ENCODE measurements at places on chromosomes 4 and X.

DNA sequence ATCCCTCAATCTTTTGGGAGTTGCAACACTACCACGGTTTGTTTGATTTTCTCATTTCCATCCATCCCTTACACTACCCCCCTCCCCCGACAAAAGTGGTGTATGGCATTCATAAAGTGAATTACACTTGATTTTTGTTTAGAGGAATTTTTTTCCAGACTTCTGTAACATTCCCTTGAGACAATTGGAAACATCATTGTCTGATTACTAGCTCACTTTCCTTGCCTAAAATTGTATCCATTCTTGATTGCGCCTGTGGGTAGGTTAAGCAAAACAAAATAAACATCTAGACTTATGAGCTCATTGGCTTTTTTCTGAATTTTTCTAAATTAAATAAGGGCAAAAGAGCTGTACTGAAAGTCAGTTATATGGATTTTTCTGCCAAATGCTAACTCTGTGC lies 3.5 kb downstream of the GPC3 start:
- DNase-seq = no peak

- DNase-seq = no peak
These were observed 61.9 kb upstream of the TAB3 start for GRCh38 chrX:30951003-30951402.

GRCh38 chrX:66200855-66201795 lies 37.1 kb downstream of the HEPH start:
- no peak for DNase-seq

- DNase-seq = no peak
These were observed 14.6 kb downstream of the SH3RF1 start for GRCh38 chr4:169256101-169256612.

DNA sequence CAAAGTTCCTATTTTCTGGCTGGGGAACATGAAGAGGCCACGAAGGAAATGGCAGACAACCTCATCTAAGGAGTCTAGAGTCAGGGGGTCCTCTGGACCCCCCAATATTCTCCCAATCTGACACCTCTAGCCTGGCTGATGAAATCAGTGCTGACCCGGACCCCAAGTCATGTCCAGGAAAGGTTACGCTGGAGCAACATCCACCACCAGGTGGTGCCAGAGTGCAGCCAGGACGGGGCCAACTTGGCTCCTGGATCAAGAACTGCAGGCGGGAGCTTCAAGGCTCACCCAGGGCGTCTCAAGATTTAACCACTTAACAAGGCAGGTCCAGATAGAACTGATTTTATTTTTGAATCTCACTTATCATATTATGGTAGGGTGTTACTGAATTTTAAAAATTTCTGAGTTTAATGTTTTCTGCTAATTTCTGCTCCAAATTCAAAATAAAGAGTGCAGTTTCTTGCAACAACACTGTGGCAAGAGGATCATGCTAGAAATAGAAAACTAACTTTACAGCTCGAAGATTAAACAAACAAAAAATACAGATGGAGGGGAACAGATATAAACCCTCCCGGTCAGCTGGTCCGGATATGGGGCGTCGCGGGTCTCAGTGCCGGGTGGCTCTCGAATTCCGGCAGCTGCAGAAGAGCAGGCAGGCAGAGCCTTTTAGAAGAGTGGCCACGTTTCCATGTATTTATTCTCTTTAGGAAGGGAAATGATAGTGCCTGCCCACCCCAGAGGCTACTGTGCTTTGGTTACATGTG lies 135.5 kb downstream of the AFAP1 start:
- peak; percentile 77 for DNase-seq

DNA sequence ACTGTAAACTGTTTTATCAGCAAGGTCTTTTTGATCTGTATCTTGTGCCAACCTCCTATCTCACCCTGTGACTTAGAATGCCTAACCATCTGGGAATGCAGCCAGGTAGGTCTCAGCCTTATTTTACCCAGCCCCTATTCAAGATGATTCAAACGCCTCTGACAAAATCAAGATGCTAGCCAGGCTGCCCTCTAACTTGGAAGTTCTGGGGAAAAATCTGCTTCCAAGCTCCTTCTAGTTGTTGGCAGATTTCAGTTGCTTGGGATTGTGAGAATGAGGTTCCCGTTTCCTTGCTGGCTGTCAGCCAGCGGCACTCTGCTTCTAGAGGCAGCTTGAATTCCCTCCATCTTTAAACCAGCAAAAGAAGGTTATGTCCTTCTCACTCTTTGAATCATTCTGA lies 34.7 kb downstream of the LUZP4 start:
- DNase-seq = no peak

DNA sequence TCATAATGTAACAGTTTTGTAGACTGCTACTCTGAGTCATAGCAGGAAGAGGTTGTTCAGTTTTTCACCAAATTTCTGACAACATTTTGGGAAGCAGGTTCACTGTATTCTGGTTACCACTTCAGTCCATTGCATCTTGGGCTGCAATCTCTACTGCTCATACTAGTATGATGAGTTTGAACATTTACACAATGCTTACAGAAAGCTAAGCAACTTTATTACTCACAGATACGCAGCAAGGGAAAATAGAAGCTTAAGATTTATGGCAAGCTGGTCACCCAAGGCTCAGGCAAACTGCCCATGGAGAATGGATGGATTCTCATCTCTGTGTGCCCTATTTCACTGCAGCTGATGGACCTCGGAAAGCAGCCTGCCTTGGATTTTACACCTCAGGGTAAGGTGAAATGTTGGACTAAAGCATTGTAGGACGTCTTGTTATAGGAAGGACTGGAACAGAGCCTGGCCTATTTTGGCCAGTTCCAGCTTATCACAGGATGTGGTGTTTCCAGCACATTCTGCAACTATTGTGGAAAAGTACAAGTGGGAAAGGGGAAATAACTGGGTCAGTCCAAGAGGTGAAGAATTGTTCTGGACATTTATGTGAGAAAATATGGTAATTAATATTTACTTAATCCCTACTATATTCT lies 887.1 kb upstream of the AGA start:
- no peak for DNase-seq

DNA sequence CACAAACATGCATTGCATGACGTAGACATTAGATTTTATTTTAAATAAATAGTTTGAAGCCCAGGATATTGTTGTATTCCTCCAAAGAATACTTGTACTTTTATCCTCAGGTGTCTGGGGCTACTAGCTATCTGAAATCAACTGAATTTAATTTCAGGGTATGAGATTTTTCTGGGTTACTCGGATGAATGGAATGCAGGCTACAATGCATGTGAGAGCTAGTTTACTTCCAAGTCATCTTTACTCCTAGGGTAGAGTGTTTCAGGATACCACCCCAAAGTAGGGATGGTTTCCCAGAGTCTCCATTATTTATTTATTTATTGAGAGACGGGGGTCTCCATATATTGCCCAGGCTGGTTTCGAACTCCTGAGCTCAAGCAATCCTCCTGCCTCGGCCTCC lies 66.4 kb downstream of the HPRT1 start:
- no peak for DNase-seq

DNA sequence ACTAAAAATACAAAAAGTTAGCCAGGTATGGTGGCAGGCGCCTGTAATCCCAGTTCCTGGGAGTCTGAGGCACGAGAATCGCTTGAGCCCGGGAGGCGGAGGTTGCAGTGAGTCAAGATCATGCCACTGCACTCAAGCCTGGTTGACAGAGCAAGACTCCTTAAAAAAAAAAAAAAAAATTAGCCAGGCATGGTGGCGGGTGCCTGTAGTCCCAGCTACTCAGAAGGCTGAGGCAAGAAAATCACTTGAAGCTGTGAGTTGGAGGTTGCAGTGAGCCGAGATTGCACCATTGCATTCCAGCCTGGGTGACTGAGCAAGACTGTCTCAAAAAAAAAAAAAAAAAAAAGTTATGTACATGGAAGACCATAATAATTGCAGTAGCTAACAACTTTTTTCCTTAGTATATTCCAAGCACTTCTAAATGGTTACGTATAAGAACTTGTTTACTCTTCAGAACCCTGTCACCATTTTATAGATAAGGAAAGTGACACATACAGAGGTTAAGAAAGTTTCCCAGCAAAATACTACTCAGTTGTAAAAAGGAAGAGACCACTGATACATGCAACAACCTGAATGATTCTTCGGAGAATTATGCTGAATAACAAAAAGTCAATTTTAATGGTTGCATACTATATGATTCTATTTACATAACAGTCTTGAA lies 24.5 kb downstream of the RUFY3 start:
- no peak for DNase-seq

GRCh38 chrX:44032479-44032878 lies 59.3 kb upstream of the NDP start:
- no peak for DNase-seq

- no peak for DNase-seq
These were observed 21.8 kb downstream of the NOP14 start for GRCh38 chr4:2941138-2942036.

DNA sequence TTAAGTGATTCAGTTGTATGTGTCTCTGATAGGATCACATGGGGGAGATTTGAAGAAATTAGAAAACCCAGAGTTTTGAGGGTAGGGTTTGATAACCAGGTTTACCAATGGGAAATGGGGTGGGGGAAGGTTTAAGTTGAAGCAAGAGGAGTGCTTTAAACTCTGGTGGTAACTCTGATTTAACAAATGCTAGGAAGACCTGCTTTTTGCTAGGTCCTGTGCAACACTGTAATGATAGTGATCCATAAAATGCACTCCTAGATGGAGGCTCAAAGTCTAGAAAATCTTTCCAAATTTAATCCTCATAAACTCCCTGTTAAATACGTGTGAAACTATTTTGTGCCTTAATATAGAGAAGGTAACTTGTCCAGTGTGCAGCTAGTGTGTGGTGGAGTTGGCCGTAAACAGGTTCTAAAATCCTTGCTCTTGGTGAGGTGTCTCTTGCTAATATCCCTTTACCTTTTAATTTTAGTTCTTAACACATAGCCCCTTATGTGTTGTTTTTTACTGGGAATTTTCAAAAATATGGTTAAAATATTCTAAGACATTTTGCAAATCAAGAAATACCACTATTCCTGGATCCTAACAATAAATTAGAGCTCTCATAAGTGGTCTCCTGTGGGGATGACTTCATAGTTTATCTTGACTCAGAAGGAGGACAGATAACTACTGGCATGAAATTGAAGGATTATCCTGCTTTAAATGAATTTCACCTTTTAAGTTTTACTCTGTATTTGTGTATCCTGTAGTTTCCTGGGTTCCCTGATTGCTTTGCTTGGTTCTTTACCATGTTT lies 4.1 kb downstream of the RPL34 start:
- DNase-seq = no peak

DNA sequence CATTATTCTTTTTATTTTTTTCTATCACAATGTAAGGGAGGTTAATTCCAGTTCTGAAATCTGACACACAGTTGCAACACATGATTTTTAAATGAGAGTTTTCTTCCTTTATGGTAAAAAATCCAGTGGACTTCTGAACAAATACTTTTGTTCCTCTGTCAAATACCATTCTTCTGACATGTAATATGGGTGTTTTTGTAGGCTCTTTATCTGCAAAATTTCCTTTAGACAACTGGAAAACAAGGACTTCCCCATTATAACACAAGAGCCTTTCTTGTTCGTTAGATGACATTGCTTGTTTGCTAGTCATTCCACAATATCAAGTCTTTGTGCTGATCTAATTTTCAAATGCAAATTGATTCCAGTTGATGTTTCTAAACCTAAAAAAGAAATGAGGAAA lies 7.7 kb downstream of the FANCB start:
- DNase-seq = no peak

DNA sequence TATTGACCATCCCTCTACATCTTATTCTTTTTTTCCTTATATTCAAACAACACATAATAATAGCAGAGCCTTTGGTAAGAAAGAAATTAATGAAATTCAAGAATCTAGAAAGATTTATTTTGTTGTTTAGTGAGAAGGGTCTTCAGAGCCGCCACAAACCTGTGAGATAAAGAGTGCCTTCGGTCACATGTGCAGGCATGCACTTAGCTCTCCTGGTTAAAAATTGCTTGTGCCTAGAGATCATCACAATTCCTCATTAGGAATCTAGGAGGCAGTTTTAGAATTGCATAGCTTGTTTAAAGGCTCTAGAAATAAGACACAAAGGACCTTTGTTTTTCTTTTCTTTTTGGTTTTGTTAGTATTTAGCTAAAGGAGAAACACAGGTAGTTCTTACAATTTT lies 1948.4 kb upstream of the IGFBP7 start:
- DNase-seq = no peak

- DNase-seq = no peak
These were observed 34.6 kb downstream of the TET2 start for GRCh38 chr4:105181259-105181658.

DNA sequence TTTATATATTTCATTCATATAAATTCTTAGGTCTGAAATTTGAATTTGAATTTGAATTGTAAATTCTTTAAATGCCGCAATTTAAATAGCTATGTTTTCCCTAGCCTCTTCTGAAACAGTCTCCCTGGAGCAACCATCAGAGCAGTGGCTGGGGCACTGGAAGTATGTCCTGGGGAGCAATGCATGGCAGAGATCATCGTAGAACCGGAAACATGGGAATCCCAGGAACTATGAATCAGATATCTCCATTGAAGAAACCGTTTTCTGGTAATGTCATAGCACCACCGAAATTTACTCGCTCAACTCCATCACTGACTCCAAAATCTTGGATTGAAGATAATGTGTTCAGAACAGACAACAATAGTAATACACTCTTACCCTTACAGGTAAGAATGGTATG lies 4.9 kb downstream of the CPEB2 start:
- DNase-seq = no peak

GRCh38 chrX:150688911-150689451 lies 4.2 kb upstream of the MTMR1 start:
- no peak for DNase-seq

- no peak for DNase-seq
These were observed 16.1 kb downstream of the CLCN4 start for GRCh38 chrX:10172877-10173276.

GRCh38 chr4:56630876-56631666 lies 50.0 kb downstream of the HOPX start:
- DNase-seq = no peak
